ENCODE measurements at places on chromosomes 2 and 18. TPM values are rescaled to one million over a fixed set of nuclear protein-coding genes. Genes with fewer than 3 reads are reported as not detected.

DNA sequence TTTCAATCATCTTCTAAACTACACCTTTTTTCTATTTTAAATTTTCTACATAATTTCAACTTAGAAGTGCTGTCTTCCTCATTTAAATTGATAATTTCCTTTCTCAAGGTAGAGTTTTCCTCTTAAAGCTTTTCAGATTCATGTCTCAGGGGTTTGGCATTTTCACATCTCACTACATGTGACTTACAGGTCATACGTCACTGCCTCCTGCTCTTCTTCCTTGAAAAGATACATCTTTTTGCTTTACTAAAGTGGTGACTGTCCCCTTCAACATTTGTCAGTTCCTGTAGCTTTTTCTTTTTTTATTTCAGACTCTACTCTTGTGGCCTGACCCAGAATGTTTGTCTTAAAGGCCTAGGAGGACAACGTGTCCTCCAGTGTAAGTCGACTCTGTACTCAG is 17.1 kb upstream of the RUFY4 start:
- H3K4me1 ChIP-seq, result no peaks in the 10 kb centered on the region
- no peak for DNase-seq
- no peak overlapping the region for H3K27ac ChIP-seq
- H3K36me3 ChIP-seq, result no peaks in the 10 kb centered on the region
- no peak overlapping the region for H3K4me3 ChIP-seq

GRCh38 chr2:9681427-9681817 is 50.6 kb upstream of the YWHAQ start:
- H3K27me3 ChIP-seq, result no peaks in the 10 kb centered on the region
- H3K36me3 ChIP-seq, result no peaks in the 10 kb centered on the region
- DNase-seq, result no peak

DNA sequence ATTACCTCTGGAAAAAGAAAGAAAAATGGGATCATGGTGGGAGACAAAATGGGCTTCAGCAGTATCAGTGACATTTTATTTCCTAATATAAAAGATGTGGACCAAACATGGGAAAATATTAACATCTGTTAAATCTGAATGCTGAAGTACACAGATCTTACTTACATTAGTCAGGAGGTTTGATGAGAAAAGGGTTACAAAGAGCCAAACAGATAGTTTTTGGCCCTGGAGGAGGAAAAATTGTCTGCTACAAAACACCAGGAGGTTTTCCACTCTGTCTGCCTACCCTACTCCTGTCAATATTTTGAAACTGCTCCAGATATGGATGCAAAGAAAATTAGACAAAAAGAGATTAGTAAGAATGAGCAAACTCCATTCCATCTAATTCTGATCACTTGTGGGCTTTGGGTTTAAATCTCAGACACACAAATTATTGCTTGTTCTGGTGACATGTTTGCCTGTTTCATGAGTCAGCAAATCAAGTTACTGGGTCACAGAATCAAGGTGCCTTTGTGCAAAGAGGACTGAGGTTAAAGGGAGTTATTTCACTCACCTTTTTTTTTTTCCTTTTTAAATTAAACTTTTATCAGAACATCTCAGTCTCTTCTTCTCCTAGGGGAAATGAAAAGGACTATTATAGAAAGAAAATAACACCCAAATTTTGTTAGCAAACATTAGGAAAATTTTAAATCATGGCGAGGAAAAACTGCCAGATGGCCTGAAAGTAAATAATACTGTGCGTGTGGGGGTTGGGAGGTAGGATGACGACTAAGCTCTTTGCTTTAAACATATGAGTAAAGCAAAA is 87.0 kb upstream of the SPATS2L start:
- H3K27ac ChIP-seq, result no peak overlapping the region
- DNase-seq, result no peak
- H3K4me1 ChIP-seq, result no peaks in the 10 kb centered on the region
- no peaks in the 10 kb centered on the region for H3K27me3 ChIP-seq
- H3K36me3 ChIP-seq, result no peaks in the 10 kb centered on the region

GRCh38 chr2:191544461-191545062 is 133.4 kb upstream of the NABP1 start:
- no peak overlapping the region for H3K4me3 ChIP-seq
- DNase-seq, result no peak
- H3K27ac ChIP-seq, result no peak overlapping the region

GRCh38 chr2:6337472-6337820 is 528.3 kb downstream of the CMPK2 start:
- H3K36me3 ChIP-seq, result no peaks in the 10 kb centered on the region
- no peak overlapping the region for H3K4me3 ChIP-seq
- H3K4me1 ChIP-seq, result no peaks in the 10 kb centered on the region
- H3K27me3 ChIP-seq, result no peaks in the 10 kb centered on the region
- no peak overlapping the region for H3K27ac ChIP-seq

GRCh38 chr2:136115183-136115761 is 2.7 kb downstream of the CXCR4 start:
- peaks cover 38% of the 10 kb centered on the region for H3K27me3 ChIP-seq
- peaks cover 8% of the 10 kb centered on the region for H3K36me3 ChIP-seq
- H3K27ac ChIP-seq, result no peak overlapping the region
- H3K4me1 ChIP-seq, result peaks cover 24% of the 10 kb centered on the region

The PRKAG3 gene
- total RNA-seq, result not detected

The ACMSD gene
- not detected for total RNA-seq

- H3K27me3 ChIP-seq, result peaks cover 7% of the 10 kb centered on the region
- no peak for DNase-seq
- no peaks in the 10 kb centered on the region for H3K4me1 ChIP-seq
- no peaks in the 10 kb centered on the region for H3K36me3 ChIP-seq
- no peak overlapping the region for H3K27ac ChIP-seq
- no peak overlapping the region for H3K4me3 ChIP-seq
Measured at GRCh38 chr18:24791751-24792545, 331.5 kb downstream of the HRH4 start.

- H3K27me3 ChIP-seq, result no peaks in the 10 kb centered on the region
- H3K36me3 ChIP-seq, result no peaks in the 10 kb centered on the region
- DNase-seq, result no peak
- H3K27ac ChIP-seq, result no peak overlapping the region
- H3K4me1 ChIP-seq, result no peaks in the 10 kb centered on the region
Measured at GRCh38 chr18:25144820-25145219, 207.1 kb downstream of the ZNF521 start.

DNA sequence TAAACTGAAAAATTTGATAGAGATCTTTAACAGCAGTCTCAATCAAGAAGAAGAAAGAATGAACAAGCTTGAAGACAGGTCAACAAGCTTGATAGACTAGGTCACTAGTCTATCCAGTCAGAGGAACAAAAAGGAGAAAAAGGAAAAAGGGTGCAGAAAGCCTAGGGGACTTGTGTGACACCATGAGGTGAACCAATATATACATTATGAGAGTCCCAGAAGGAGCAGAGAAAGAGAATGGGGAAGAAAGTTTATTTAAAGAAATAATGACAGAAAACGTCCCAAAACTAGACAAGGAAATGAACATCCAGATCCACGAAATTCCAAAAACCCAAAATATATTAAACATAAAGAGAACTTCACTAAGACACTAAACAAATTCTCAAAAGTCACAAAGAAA is 84.5 kb downstream of the VAPA start:
- DNase-seq, result no peak
- H3K36me3 ChIP-seq, result no peaks in the 10 kb centered on the region
- H3K4me1 ChIP-seq, result peaks cover 4% of the 10 kb centered on the region
- H3K4me3 ChIP-seq, result no peak overlapping the region
- H3K27me3 ChIP-seq, result no peaks in the 10 kb centered on the region

The MC5R gene
- total RNA-seq, result not detected

GRCh38 chr2:238632181-238633060 is 205.7 kb downstream of the ASB1 start:
- no peaks in the 10 kb centered on the region for H3K4me1 ChIP-seq
- no peak overlapping the region for H3K4me3 ChIP-seq
- no peaks in the 10 kb centered on the region for H3K27me3 ChIP-seq
- H3K36me3 ChIP-seq, result no peaks in the 10 kb centered on the region

DNA sequence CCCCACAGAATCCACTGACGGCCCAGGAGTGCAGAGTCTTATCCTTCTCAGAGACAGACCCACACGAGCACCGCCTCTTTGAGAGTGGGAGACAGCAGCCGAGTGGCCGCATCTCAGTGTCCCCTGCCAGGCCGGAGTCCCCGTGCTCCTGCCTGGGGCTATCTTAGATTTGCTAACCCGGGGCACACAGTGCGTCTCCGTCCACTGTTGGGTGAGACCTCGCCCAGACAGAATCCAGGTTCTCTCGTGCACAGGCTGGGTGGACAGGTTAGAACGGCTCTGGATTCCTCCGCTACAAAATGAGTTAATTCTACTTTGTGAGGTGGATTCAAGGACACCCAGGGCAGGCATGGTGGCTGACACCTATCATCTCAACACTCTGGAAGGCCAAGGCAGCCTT is 88.3 kb downstream of the ZNF516 start:
- no peak overlapping the region for H3K27ac ChIP-seq
- no peaks in the 10 kb centered on the region for H3K27me3 ChIP-seq
- DNase-seq, result no peak
- no peaks in the 10 kb centered on the region for H3K36me3 ChIP-seq
- no peaks in the 10 kb centered on the region for H3K4me1 ChIP-seq
- no peak overlapping the region for H3K4me3 ChIP-seq

- H3K4me1 ChIP-seq, result peaks cover 36% of the 10 kb centered on the region
- no peak for DNase-seq
- H3K27me3 ChIP-seq, result no peaks in the 10 kb centered on the region
- H3K27ac ChIP-seq, result peak overlapping the region; percentile 66
Measured at GRCh38 chr2:1727796-1728474, 16.4 kb downstream of the PXDN start.

DNA sequence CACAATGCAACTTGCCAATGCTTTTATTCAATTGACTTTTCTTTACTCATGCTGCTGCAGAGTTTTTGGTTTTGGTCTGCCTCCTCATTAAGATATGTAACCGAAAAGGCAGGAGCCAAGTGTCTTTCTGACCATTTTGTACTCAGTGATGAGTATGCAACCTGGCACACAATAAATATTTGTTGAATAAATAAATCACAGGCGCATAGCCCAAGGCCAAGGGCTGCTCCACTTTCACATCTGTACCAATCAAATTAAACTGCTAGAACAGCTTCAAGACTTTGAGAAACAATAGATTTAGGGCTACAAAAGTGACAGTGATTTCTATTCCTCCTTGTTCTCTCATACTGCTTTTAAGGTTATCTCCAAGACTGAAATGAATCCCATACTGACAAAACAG is 828.2 kb downstream of the RNF144A start:
- DNase-seq, result no peak
- no peaks in the 10 kb centered on the region for H3K36me3 ChIP-seq
- no peaks in the 10 kb centered on the region for H3K4me1 ChIP-seq
- no peak overlapping the region for H3K4me3 ChIP-seq

The CYP1B1 gene
- total RNA-seq, result 69.4 TPM

DNA sequence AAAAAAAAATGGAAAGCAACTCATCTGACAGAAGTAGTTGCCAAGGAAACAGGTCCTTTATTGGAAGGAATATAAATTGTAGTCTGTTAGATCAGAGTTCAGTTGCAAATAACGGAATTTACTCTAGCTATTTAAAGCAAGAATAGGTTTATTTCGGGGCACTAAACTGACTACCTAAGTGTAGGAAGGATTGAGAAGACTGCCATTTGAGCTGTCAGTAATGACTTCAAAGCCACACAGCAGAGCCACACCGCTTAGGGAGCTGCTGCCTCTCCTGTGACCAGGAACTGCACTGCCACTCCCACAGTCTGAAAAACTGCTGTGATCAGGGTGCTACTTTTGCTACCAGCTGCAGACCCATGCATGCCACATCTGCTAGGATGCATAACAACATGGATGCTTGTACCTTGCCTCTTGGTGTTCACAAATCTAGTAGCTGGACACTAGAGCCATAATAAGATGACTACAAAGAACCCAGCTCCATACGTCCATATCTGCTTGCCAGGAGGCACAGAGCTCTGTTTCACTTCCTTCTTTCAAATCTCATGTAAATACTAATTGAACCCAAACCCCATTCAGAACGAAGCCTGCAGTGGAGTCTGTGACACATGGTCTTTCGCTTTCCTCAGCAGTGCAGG is 2.2 kb downstream of the DSG2 start:
- H3K27ac ChIP-seq, result no peak overlapping the region
- peaks cover 3% of the 10 kb centered on the region for H3K4me1 ChIP-seq
- no peaks in the 10 kb centered on the region for H3K36me3 ChIP-seq
- no peak for DNase-seq

DNA sequence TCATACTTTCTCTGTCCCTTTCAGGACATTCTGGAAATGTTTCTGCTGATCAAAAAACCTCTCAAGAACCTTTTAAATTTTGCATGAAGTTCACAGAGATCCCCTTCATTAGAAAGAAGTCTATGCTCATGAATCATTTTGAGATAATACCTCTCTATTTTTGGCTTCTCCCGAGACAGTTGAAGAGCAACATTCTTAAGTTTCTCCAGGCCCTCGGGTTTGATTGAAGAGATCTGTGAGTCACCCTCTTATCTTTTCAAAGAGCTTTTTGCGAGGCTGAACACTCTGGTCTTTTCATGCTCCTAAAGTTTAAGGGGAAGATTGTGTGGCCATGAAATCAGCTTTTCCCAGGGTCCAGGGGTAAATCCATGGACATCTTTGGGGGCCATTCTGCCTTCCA is 354.2 kb downstream of the FBXO15 start:
- no peaks in the 10 kb centered on the region for H3K4me1 ChIP-seq
- H3K4me3 ChIP-seq, result no peak overlapping the region
- H3K27me3 ChIP-seq, result no peaks in the 10 kb centered on the region
- H3K27ac ChIP-seq, result no peak overlapping the region

DNA sequence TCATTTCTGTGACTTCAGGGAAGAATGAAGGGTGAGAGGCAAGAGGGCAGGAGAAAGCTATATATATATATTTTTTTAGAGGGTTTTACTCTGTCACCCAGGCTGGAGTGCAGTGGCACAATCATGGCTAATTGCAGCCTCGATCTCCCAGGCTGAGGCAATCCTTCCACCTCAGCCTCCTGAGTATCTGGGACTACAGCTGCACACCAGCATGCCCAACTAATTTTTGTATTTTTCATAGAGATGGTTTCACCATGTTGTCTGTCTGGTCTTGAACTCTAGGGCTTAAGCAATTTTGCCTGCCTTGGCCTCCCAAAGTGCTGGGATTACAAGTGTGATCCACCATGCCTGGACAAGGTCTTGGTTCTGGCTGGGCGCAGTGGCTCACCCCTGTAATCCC is 3.4 kb downstream of the ATIC start:
- H3K4me1 ChIP-seq, result peaks cover 6% of the 10 kb centered on the region
- H3K36me3 ChIP-seq, result peaks cover 19% of the 10 kb centered on the region
- H3K4me3 ChIP-seq, result no peak overlapping the region

The FAHD2A gene
- total RNA-seq, result 22.8 TPM

DNA sequence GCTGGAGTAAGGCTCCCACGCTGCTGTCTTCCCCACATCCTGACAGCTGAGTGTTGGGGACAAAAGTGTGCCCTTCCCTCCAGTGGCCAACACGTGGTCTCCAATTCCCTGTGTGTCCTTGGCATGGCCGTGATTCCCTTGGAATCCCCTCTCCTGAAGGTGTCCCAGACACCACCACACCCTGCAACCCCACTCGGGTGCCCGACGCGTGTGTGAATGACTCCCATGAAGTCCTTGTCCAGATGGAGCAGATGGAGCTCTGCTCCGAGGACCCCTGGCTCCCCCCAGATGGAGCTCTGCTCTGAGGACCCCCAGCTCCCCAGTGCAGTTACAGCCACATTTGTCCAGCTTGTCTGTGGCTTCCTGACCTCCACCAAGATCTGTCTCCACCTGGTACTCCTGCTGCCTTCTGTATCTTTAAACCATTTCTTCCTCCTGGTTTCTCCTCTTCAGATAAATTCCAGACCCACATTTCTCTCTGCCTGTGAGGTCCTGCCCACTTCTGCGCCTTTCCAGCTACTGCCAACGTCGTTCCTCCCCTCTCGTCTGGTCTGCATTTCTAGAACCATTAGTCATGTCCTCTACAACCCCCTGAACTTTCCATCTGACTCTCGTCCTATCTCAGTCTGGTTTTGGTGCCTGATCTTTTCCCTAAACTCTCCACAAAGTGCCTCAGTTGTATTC is 86.8 kb upstream of the PXDN start:
- H3K4me3 ChIP-seq, result no peak overlapping the region
- H3K27me3 ChIP-seq, result no peaks in the 10 kb centered on the region
- H3K4me1 ChIP-seq, result no peaks in the 10 kb centered on the region
- H3K27ac ChIP-seq, result no peak overlapping the region
- no peak for DNase-seq

The LOXHD1 gene
- total RNA-seq, result 2.7 TPM
